HEK293T (cell line): ENCODE measurements at places on chromosomes 11 and 22.

DNA sequence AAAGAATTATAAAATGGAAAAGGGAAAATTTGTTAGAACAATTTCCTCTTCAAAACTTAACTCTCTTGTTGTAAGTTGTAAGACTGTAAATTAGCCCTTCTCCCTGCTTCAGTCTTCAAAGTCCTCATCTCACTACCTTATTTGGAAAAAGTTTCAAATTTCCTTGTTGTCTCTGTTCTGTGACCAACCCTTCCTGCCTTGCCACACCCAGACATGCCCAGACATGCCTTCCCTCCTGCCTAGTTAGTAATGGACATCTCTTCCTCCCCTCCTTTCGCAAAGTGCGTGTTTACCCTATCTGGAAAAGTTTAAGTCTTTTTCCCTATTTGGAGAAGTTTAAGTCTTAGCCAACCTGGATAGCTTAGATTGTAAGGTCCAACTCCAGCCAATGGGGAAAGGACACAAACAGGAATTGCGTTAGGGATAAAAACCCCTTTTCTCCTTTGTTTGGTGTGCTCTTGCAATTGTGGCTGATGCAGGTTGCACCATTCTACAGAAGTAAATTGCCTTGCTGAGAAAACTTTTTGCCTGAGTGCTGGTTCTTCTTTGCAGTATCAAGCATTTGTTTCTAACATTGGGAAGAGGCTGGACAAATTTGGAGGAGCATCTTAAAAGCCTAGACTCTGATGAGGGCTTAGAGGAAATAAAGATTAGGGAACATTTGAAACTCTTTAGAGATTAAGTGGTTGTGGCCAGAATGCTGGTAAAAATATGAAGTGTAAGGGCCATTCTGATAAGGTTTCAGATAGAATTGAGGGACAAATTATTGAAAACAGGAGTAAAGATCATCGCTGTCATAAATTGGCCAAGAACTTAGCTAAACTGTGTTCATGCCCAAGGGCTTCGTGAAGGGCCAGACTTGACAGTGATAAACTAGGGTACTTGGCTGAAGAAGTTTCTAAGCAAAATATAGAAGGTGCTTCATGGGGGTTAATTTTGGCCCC is 15.4 kb downstream of the OR52K2 start:
- DNase-seq, result no peak

DNA sequence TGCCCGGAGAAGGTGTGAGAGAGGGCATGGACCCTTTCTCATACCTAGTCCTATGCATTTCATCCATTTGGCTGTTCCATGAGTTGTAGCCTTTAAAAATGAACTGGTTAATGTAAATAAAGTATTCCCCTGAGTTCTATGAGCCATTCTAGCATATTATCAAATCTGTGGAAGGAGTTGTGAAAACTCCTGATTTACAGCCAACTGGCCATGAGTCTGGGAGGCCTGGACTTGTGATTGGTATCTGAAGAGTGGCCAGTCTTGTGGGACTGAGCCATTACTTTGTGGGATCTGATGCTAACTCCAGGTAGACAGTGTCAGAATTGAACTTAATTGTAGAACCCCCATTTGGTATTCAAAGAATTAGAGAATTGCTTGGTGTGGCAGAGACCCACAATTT is 48.4 kb downstream of the FAM118A start:
- DNase-seq, result no peak

DNA sequence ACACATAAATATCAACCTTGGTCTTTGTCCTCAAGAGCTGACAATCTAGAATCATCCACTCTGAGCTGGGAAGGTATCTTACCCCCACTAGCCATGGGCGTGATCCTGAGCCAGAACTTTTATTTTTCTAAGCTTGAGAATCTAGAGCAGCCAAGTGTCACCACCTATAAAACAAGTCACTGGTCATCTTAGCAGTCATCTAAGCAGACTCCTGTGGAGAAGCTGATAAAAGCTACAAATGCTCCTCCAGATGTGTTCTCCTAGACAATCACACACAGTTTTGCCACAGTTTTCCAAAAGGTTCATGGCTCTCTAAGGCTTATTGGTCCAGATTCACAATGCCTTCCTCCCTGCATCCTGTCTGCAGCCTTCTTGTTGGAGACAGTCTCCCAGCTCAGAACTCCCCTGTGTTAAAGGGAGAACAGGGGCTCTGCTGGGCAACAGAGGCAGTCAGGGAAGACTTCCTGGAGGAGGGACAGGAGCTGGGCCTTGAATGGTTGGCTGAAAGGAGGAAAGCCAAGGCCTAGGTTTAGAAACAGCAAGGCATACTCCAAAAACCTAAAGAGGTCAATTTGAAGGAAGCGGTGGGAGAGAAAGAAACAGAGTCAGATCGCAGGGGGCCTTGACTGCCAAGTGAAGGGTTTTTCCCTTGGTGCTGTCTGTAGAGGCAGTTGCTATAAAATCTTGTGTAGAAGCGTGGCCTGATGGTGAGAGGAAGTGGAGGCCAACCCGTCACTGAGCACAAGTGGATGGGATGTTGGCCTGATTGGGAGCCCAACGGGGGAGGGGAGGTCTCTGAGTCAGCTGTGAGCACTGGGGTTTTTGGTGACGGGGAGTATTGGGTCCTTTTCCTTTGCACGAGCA is 42.0 kb downstream of the ALX4 start:
- DNase-seq, result no peak

DNA sequence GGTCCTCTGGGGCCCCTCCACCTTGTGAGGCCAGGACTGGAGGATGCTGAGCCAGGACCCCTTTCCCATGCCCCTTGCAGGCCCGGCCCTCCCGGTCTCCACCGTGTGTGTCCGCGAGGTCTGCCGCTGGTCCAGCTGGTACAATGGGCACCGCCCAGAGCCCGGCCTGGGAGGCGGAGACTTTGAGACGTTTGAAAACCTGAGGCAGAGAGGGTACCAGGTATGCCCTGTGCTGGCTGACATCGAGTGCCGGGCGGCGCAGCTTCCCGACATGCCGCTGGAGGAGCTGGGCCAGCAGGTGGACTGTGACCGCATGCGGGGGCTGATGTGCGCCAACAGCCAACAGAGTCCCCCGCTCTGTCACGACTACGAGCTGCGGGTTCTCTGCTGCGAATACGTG is 17.9 kb downstream of the MUC5B start:
- no peak for DNase-seq

- peak; percentile 68 for DNase-seq
These were observed 33.2 kb upstream of the CAVIN3 start for GRCh38 chr11:6353367-6353987.

DNA sequence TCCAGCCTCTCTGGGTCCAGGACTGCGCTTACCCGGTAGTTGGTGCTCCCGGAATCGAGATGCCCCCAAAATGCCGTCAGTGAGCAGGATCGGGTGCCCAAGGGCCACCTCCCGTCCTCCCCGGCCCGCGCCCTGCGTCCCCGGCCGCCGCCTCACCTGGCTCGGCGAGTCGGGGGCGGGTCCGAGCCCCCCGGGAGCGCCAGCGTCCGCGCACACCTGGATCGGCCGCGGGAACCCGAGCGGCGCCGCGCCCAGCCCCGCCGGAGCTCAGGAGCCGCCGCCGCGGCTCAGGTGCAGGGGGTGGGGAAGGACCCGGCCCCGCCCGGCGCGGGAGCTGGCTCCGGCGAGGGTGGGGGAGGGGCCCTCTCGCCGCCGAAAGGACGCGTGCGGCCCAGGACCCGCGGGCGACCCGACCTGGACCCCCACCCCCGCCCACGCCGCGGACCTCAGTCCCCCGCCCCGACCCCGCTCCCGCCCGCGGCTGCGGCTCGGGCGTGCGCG is at the start of gene SHANK2:
Gene SHANK2, minus strand, starts transcription at position 309 of the 501 bp plus-strand sequence. CDS start 105,251 bp downstream, outside the sequence.
- DNase-seq, result peak; percentile 45

DNA sequence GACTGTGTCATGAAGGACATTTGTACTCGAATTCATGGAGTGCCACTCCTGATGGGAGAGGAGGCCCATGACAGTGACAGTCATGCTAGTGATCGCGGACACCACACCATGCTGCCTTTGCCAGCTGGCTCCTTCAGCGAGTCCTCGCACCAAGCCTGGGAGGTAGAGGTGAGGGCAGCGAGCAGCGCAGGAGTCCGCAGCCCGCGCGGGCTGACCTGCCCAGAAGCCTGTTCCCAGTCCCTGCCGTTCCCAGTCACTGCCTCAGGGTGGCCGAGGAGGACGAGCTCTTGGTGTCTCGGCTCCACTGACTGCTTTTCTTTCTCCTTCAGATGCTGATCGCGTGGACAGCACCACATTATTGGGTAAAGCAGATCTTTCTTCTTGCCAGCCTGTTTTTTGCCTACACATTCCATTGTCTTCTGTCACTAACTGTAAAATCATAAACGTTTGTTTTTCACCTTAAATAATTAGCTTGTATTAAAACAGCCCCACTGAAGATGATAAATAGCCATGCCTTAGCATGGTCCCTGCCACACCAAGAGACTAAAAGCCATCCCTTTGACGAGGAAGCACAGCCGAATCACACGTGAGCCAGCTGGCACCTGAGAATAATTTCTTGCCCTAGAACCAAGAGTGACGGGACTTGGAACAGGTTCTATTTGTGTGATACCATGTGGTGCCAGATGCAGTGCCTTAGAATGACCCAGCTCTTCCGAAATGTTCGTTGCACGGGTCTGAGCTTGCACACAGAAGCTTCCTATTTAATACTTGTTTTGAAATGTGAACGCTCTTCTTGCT is 25.5 kb downstream of the FAM118A start:
- peak; percentile 33 for DNase-seq

DNA sequence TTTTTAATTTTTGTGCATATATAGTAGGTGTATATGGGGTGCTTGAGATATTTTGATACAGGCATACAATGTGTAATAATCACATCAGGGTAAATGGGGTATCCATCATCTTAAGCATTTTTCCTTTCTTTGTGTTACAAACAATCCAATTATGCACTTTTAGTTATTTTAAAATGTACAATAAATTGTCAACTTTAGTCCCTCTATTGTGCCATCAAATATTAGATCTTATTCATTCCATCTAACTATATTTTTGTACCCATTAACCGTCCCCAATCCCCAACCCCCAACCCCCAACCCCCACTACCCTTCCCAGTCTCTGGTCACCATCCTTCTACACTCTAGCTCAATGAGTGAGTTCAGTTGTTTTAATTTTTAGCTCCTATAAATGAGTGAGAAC is 335.1 kb upstream of the C11orf87 start:
- DNase-seq, result no peak
